ENCODE measurements at places on chromosomes 12 and 14.

DNA sequence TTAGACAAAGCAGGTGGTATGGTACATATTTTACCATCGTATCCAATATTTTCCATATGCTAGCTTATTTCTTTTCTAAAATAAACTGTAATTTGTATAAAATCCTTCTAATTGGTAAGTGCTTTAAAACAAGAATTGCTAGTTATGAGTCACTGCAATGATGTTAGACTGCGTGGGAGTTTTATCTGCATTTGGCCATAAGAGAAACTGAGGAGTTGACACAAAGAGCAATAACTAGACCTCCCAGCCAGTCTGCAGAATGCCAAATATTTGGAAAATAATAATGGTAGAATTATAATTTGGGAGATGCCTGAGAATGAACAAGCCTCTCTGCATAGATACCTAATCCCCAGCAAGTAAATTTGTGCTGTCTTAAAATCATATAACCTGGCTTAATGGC is 61.7 kb upstream of the PTPRR start:
- DNase-seq: no peak

GRCh38 chr12:89901906-89902642 is 193.4 kb upstream of the ATP2B1 start:
- DNase-seq: no peak

- DNase-seq: no peak
Measured at GRCh38 chr12:16563504-16563903, 42.5 kb downstream of the LMO3 start.

- DNase-seq: no peak
Measured at GRCh38 chr14:70021548-70022220, 142.5 kb downstream of the SMOC1 start.

- DNase-seq: no peak
Measured at GRCh38 chr12:121717041-121717699, 4.6 kb downstream of the TMEM120B start.

DNA sequence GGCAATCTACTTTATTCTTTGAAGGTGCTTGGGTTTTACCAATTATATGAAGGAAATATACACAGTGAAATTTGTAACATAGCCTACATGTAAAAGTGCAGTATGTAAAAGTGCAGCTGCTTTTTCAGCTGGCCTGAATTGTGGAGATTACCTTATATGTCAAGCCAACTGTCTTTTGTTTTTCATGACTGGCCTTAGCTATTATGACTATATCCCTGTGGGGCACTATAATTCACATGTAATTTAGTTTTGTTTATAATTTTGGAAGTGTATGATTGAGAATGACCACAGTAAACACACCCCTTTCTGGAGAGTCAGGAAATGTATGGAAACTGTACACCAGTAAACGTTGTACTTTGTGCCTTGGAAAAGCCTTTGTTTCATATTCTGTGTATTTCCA is 435.0 kb upstream of the STXBP6 start:
- DNase-seq: no peak

- DNase-seq: no peak
Measured at GRCh38 chr12:106133136-106134087, 5.3 kb downstream of the NUAK1 start.

DNA sequence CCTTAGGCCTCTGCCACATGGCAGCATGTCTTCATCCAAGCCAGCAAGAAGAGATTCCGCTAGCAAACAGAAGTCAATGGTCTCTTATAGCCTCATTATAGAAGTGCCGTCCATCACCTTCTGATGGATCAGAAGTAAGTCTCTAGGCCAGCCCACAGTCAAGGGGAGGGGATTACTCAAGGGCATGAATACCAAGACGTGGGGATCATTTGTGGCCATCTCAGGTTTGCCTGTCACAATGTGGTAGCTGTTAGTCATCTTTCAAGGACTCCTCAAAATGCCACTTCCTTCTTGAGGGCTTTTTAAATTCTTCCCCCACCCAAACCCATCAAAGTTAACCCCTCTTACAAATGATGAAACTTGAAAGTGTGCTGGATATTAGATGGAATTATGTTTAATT is 8.1 kb upstream of the ADCY6 start:
- peak; percentile 22 for DNase-seq

- peak; percentile 15 for DNase-seq
Measured at GRCh38 chr12:131592972-131593371, 117.9 kb upstream of the SFSWAP start.
